Vagina (tissue), 2 donors: ENCODE measurements at places on chromosomes 11 and 22.

- no peak for DNase-seq
Measured at GRCh38 chr11:62449451-62449851, 30.6 kb downstream of the SCGB1A1 start.

DNA sequence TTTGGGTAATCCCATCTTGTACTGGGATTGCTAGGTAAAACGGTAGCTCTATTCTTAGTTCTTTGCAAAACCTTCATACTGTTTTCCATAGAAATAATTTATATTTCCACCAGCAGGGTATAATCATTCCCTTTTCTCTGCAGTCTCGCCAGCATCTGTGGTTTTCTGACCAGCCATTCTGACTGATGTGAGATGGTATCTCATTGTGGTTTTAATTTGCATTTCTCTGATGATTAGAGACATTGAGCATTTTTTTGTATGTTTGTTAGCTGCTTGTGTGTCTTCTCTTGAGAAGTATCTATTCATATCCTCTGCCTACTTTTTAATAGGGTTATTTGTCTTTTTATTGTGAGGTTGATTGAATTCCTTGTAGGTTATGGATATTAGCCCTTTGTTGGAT, 220.9 kb downstream of the PGR start:
- no peak for DNase-seq

- DNase-seq: no peak
Measured at GRCh38 chr22:17110791-17111550, 10.2 kb downstream of the TMEM121B start.

DNA sequence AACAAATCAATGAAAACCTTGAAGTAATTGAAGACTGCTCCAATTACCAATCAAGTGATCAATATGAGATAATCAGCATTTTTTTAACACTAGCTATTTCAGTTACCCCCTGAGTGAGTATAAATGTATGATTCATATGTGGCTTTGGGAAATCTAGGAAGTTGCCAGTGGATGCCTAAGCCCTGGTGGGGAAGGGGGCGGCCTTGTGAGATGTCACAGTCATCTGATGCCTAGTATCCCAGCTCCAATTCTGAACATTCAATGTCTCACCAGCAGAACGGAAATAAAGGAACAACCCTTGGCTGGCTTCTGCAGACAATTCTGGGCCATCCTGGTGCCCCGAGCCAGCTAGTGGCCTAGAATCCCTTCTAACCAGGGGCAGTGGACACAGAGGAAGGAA, 58.5 kb upstream of the TIMP3 start:
- DNase-seq: no peak

DNA sequence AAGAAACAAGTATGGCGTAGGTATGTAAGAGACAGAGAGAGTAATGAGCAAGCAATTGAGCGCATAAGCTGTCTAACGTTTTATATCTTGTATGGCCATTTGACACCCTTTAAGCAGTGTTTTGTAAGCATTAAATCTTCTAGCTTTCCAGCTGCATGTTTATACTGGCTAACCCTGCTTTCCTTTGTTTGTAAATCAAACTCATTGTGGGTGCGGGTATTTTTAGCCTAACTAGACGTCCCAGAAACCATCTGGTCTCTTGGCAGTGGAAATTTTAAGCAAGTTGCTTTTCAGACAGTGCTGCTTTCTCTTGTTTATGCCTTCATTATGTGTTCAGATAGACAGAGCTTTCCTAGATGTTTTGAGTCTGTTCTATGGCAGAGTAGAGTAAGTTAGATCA, 73.5 kb downstream of the RNF169 start:
- no peak for DNase-seq

- DNase-seq: no peak
Measured at GRCh38 chr11:1367721-1368120, 22.0 kb upstream of the BRSK2 start.

GRCh38 chr11:83549984-83550667, 264.0 kb upstream of the CCDC90B start:
- DNase-seq: no peak

DNA sequence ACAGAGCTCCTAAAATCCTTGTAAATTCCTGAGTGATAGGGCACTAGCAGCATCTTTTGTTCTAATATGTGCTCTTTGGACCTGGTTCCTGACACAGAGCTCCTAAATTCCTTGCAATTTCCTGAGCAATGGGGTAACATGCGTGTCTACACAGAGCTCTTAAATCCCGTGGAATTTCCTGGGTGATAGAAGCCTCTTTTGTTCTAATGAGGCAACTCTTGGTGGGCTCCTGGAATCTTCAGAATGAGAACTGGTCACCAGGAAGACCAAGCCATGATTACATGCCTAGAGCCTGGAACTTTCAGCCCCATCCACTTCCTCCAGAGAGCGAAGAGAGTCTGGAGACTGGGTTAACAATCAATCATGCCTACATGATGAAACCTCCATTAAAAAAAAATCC, 19.0 kb downstream of the RSF1 start:
- DNase-seq: no peak

DNA sequence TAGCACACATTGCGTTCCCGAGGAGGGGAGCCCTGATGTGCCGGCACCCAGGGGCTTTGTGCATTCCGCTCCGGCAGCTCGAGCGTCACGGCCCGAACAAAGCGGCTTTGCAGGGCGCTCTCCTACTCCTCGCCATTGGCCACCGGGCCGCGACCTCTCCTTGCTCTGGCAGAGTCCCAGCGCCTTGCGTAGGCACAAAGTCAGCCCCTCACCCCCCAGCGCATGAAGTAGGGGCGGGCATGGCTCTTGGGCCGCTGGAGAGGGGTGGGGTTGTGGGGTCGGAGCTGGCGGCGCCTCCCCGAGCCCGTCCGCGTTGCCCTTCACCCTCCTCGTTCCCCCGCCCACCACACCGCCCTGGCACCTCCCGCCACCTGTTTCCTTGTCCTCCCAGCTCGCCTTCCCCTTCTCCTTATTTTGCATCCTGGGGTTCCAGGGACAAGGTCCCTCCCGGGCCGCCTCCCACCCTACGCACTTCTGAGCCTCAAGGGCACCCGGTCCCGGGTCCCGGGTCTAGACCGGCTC, 753 bp upstream of the PPARA start:
- DNase-seq: no peak

GRCh38 chr11:44539971-44540370, 25.5 kb upstream of the CD82 start:
- no peak for DNase-seq

DNA sequence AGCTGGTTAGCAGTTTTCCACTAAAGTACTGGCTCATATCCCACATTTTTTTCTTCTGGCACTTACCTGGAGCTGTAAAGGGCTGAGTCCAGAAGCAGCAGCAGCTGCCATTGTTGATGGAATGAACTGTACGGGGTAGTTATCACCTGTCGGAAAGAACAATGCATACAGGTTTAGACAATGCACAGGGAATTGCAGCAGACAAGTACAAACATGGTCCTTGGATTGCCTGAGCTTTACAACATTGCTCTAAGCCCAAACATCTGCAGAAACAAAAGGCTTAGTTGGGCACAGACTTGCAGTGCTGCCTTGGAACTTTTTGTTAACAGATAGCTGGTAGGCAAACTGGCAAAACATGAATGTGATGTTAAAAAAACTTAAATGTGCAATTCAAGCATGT, 258.8 kb downstream of the SOX6 start:
- no peak for DNase-seq
